ENCODE measurements at places on chromosomes 1 and 21.

DNA sequence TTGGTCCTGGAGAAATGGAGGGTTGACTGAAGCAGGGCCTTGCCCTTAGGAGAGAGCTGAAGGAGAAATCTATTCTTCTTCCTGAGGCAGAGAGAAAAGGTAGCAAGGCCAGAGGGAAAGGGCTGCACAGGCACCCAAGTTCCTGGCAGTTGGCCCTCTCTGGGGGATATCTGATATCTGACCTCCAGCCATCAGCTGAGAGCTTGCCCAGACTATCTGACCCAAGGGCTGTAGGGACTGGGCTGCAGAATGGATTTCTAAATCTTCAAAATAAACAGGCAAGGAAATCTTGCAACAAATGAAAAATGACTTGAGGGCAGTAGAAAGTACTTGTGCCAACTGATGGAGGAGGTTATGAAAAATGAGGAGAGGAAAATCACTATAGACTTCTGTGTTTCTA, 498 bp upstream of the CLCA2 start:
- no peak for DNase-seq

DNA sequence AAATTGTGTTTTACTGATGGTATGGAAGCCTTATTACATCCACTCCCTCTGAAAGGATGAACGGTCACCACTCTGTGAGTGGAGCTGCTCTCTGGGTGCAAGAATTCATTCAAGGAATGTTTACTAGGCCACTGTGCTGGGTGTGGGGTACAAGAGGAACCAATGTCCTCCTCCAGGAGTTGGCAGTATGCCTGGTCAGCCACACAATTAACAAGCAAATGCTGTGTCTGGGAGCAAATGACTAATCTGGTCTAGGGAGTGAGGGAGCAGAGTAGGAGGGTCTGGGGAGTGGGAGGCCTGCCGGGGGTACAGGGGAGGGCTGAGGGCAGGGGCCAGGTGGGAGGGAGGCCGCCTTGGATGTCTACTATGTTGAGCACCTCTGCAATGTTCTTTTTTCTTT, 27.2 kb upstream of the TDRD10 start:
- peak; percentile 51 for DNase-seq

DNA sequence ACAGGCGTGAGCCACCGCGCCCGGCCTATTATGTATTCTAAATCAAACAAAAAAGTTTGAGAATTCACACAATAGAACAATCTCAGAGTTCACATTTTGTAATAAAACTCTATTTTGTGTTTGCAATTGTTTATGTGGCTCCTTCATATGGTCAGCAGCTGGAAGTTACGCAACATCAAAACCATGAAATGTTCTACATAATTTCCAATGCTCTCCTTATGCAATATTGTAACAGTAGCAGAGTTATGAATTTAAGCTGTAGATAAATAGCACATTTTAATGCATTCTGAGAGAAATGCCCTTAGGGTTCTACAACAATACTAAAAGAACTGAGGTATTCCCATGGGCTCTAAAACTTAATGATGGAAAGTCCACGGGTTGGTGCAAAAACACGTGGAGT, 62.3 kb upstream of the COL11A1 start:
- no peak for DNase-seq

DNA sequence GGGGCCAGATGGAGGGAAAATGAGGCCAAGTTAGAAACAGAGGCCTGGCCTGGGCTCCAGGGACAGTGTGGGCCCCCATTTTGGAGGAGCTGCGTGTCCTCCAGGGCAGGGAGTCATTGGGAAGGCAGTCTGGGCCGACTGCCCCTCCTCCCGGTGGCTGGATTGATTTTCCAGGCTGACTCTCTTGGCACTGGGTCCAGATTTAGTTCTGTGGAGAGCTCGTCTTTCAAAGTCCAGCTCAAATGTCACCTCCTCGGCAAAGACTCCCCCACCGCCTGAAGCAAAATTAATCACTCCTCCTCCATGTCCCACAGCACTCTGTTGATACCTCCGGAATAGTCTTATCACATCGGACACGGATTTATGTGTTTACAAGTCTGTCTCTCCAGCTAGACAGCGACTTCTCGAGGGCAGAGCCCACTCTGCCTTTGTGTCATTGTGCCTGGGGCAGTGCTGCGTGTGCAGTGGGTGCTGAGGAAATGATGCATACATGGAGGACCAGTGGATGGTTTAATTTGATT, 175.1 kb downstream of the CAMTA1 start:
- DNase-seq: no peak

DNA sequence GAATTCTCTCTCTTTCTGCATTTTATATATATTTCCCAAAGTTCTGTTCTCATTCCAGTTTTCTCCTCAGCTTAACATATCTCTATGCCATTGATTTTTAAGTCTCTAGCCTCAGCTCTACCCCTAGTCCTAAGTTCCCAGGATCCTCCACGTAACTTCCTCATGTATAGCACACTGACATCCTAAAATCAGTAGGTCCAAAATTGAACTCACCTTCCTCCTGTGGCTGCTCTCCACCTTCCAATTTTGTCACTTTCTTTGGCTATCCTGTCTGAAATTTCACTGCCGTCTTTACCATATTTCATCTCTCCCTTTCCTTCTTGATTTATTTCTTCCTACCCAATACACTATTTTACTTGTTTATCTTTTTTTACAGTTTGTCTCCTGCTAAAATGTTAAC, 1.5 kb downstream of the SLAMF6 start:
- no peak for DNase-seq

DNA sequence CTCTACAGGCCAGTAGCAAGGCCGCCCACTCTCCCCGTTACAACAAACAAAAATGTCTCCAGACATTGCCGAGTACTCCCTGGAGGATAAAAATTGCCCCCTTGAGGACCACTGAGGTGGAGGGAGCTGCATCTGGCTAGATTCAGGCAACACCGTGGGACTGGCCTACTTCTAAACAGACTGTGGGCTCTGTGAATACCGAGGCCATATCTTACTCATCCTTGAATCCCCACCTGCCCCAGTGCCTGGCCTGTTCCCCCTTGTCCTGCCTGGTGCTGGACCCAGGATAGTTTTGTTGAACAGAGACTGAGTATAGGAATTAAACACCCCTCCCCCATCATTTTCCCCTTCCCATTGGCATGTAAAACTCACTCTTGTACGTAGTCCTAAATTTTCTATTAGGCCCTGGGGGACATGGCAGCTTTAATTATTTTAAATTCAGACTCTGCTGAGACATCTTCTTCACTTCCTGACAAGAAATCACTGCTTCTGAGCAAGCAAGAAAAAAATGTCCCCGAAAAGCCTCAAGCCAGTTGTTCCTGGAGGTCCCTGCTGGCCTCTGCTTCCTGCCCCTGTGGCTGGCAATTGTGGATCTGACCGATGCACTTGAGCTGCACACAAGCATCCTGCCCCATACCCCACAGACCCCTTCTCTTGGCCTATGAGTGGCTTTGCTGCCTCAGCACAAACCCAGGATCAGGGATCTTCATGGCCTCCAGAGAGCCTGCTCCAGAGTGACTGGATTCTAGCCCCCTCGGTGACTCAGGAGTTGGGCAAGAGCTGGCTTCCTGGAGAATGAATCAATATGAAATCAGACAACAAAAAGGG, 111.0 kb downstream of the ACTL8 start:
- DNase-seq: no peak

- no peak for DNase-seq
Measured at GRCh38 chr1:63401945-63402344, 34.5 kb downstream of the ALG6 start.

DNA sequence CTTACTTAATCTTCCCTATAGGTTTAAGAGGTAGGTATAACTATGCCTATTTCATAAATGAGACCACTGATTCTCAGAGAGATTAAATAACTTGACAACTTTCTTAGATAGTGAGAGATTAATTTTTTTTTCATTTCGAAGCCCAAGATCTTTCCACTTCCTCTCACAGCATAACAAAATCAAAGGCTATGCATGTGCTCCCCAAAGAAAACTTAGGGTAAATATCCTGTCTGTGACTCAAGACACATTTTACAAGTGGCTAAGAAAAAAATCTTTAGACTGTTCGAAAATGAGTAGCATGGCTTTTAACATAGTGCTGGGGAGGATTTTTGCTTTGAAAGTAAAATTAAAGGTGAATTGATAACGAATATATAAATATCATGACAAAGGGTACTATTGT, 8.2 kb upstream of the C1orf141 start:
- DNase-seq: no peak

DNA sequence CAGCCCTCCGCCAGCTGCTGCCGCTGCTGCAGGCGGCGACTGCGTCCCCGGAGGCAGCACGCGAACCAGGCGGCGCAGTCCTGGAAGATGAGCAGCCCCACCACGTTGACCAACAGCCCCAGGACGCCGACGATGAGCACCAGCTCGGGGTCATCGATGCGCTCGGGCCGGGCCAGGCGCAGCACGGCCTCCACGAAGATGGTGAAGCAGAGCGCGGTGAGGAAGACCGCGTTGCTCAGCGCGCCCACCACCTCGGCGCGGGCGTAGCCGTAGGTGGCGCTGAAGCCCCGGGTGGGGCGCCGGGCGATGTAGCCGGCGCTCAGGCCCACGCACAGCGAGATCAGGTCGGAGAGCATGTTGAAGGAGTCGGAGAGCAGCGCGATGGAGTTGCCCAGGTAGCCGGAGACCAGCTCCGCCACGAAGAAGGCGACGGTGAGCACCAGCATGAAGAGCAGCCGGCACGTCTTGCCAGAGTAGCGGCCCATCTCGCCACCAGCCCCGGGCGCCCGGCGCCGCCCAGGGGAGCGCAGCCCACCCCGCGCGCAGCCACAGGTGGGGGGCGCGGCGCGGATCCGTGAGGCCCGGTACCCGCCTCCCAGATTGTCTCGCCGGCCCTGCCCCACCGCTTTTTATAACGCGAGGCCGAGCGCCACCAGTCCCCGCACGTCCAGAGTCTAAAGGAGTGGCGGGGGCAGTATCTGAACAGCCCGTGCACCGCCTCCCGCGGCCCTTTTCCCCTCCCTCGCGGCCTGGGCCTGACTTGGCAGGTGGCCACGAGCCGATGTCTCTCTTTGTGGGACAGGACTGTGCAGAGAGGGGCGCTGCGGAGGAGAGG, at the start of gene SLC30A10:
Gene SLC30A10, minus strand, starts transcription at position 602 of the 835 bp plus-strand sequence. Its CDS starts 117 bp downstream, at position 485.
- peak; percentile 4 for DNase-seq
